Lung (tissue), 17 donors: ENCODE measurements at places on chromosomes 6 and 20.

- DNase-seq: no peak
Measured at GRCh38 chr20:3000852-3001523, 42.4 kb upstream of the GNRH2 start.

GRCh38 chr6:130020073-130020906 is 1.9 kb downstream of the L3MBTL3 start:
- peak; percentile 43 for DNase-seq

- DNase-seq: no peak
Measured at GRCh38 chr20:57190536-57191264, 75.7 kb downstream of the BMP7 start.

- peak; percentile 83 for DNase-seq
Measured at GRCh38 chr20:37990571-37991151, 42.6 kb downstream of the TTI1 start.

DNA sequence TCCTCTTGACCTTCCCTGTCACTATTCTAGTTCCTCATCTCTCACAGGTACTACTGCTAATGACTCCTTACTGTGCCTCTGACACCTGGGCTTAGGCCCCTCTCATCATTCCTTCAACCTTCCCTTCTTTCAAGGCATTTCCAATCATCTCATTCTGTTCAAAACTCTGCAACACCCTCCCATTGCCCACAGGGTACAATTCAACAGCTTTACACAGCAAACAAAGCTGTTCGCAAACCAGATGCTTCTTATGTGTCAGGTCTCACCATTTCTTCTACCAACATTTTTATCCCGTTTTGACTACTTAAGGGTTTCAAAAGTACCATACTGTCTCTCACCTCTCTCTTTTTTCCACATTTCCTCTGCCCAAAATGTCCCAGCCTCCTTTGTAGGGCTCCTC is 84.4 kb upstream of the ID4 start:
- no peak for DNase-seq

- DNase-seq: no peak
Measured at GRCh38 chr6:51152594-51152993, 333.9 kb downstream of the TFAP2B start.

DNA sequence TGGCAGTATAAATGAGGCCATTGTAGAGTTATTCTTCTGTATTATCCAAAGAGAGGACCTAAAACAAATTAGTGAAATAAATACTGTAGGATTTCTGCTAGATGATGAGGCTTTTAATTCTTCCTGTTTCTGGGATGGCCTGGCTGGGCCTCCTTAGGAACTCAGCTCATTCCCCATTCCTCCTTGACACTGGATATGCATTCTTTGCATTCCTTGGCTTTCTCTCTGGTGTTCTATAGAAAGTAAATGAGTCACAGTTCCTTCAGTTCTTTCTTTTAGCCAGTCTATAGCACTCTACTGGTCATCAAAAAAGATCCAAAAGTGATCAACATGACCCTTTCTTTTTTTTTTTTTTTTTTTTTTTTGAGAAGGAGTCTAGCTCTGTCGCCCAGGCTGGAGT is 8.6 kb downstream of the OR10C1 start:
- no peak for DNase-seq

DNA sequence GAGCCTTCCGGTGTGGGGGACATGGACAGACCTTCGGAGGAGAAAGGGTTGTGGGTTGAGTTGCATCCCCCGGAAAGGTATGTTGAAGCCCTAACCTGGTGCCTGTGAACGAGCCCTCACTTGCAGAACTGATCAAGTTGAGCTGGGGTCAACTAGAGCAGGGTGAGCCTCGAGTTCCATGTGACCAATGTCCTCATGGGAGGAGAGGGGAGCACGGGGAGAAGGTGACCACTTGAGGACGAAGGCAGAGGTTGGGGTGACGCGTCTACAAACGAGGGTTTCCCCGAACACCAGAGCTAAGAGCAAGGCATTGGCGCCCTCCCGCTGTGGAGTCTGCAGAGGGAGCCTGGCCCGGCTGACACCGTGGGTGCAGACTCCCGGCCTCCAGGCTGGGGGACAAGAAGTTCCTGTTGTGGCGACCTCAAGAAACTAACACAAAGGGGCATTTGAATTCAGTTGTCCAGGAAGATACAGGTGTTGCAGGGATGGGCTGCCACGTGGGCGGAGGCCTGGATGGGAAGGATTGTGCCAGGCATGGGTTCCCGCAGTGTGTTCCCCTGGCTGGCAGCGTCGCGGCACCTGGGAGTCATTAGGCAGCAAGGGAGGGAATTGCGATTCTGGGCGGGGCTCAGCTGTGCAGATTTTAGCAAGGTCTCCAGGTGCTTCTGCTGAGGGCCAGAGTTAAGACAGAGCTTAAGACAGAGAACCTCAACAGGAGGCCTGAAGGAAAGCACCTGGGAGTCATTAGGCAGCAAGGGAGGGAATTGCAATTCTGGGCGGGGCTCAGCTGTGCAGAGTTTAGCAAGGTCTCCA is 20.4 kb upstream of the UNC93A start:
- no peak for DNase-seq

DNA sequence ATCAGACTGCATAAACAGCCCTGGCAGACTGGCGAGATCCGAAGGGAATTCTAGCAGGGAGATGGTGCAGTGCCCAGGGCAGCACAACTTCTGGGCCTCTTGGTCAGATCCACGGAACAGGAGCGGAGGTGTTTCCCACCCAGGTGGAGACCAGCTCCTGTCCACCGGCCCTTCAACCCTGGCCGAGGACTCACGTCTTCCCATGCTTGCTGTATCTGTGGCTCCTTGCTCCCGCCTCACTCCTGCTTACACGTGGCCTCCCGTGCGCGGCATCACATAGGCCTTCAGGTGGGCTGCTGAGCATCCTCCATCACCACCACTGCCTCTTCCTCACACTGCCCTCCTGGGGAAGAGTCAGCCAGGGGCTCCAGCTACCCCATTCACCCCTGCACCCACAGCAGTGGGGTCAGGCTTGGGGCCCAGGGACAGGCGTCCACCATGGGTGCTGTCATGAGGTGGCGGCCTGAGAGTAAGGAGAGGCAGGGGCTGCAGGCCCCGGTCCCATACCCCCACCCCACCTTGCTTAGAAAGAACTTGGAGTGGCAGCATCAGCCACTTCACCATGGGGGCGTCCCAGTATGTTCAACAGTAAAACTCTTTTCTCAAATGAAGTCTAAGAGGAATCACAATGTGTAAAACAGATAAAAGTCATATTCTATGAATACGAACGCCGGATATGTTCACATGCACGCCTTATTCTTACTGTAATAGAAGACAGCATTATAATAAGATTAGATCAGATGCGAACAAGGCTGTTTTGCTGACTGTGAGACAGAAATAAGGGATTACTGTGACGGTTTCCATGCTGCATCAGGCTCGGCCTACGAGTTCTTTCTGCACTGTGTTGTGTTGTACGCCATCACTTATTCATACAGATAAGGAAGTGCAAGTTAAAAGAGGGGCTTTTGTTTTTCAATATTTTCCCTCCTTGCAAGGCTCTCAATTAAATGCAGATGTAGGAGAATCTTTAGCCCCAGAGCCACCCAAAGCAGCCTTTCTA is 165.4 kb downstream of the GRM4 start:
- DNase-seq: no peak

GRCh38 chr6:103874575-103874974 is 985.1 kb downstream of the HACE1 start:
- DNase-seq: no peak

- DNase-seq: no peak
Measured at GRCh38 chr6:107173779-107174178, 58.5 kb upstream of the BEND3 start.

DNA sequence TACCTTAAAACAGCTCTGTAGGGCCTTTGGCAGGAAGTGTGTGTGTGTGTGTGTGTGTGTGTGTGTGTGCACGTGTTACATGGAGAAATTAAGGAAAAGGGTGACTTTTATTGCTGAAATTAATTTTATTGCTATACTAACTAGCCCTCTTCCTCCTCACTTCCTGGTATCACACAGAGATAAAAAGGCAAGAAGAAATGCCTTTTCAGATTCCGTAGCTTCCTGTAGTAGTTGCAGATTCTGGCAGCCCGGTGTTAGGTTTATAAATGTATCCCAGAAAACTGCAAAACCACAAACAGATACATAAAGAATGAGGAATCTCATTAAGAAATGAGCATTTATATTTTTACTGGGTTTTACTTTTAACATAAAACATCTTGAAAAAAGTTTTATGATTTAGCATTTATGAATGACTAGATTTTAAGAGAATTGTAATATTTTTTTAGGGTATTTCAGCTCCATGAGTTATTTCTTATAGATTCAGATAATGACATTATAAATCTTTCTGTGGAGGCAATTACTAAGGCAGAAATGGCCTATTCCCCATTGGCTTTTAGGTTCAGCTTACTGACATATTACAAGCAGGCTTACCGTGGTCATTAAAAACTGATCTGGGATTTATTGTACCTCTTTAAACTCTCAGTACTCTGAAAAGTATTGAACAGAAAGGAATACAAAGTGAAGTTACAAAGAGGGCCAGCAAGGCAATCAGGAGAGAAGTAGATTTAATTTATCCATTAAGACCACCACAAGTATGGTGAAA is 249.1 kb upstream of the TSHZ2 start:
- DNase-seq: no peak

DNA sequence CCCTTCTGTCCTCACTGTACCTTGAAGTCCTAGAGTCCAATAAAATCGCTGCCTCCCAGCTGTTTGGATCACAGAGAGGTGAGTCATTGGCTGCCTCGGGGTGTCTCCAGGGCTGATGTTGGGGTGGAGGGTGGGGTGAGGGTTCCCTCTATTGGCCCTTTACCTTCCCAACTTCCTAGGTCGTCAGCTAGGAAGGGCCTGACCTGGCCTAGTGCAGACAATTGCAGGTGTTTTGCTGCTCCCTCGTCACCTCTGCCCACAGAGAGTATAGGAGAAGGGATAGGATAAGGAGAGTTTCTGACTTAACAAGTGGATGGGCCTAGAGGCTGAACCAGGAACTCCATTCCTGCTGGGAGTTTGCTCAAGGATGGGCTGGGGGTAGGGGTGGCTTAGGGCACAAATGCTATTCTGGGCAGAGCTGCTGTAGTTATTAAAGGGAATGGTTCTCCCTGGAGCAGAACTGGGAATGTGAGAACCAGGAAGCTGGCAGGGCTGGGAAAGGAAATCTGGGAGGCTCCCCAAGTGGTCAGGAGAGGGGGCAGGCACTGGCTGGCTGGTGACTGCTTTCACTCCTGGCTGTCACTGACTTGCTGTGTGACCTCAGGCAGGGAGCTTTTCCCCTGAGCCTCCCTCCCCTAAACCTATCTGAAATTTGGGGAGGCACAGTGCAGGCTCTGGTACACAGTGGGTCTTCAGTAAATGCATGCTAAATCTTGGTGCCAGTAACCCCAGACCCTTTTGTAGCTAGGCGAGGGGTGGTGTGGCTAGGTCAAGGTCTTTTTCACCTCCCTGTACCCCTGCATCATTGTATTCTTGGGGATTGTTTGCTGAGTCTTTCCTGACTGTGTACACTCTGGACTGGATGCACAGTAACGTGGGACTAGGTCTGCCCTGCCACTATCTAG is 1.5 kb downstream of the TP53INP2 start:
- DNase-seq: no peak

- no peak for DNase-seq
Measured at GRCh38 chr20:13101276-13101675, 92.5 kb downstream of the SPTLC3 start.

GRCh38 chr6:82976179-82976578 is 89.5 kb downstream of the UBE3D start:
- no peak for DNase-seq

DNA sequence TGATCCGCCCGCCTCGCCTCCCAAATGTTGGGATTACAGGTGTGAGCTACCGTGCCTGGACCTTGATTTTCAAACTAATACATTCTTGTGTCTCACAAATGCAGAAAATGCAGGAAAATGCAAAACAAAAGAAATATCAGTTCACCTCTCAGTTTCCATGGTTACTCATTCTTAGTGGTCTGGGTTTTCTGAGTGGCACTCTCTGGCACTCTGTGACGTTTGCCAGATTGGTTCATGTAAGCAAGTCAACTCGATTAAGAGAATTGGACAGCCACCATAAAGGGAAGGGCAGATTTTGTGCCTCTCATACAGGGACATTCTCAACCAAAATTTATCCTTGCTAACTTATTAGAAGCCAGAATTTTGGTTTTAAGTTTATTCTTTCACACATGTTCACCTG is 8.6 kb downstream of the CMTR1 start:
- DNase-seq: no peak

DNA sequence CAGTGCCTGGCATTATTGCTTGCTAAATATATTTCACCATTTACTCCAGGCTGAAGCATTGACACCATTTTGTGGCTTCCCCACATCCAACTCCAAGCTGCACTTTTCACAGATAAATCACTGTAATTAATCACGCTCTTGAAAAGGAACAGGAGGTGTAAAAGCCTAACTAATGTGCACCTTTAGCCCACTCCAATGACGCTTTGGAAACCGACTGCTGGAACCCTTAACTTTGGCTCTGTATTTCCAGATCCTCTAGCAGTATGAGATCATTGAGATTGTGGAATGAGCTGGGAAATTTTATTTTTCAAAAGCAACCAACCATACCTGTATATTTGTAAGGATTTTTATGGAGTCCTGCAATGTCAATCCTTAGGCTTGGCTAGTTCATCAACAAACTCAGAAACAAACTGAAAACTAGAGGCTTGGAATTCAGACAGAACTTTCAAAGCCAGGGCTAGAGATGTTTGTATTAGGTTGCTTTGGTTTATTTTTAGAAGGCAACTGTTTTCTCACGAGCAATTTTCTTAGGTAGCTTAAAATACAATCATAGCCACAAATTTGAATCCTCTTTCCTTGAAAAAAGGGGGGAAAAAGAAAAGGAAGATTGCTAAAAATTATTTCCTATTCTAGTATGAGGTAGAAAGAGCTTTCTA is 52.8 kb upstream of the UTRN start:
- DNase-seq: no peak

- DNase-seq: no peak
Measured at GRCh38 chr6:15294504-15294903, 48.6 kb downstream of the JARID2 start.

- no peak for DNase-seq
Measured at GRCh38 chr6:41497994-41498393, 48.2 kb upstream of the FOXP4 start.

- DNase-seq: peak; percentile 27
Measured at GRCh38 chr20:6698723-6699122, 68.8 kb upstream of the BMP2 start.

DNA sequence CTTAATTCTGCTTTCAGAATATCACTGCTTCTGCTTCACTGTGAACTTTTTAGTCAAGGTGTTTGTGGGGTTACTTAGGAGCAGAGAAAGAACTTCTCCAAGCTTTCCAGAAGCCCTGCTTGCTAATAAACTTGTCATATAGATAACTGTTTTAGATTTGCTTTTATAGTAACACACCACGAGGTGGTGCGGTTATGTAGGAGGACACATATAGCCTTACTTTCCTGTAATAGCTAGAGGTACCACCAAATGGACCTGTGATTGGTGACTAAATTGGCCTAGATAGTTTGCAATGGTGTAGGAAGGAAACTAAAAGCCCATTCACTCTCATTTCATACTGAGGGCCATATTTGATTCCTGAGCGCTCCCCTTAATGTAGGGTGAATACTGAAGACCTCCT is 52.3 kb upstream of the BCLAF1 start:
- DNase-seq: no peak

DNA sequence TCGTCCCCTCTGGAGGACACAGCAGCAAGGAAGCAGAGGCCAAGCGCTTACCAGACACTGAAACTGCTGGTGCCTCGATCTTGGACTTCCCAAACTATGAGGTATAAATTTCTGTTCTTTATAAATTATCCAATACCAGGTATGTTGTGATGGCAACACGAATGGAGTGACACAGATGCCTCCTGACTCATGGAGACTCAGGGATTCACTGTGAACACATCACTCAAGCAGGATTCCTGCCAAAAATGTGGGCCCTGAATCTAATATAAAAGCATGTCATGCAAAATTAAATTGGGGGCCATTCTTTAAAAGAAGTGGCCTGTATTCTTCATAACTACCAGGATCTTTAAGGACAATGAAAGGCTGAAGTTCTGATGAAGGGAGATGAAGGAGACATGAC is 52.5 kb upstream of the SLC22A23 start:
- no peak for DNase-seq
